ENCODE measurements at places on chromosomes 1 and 21. TPM values are rescaled to one million over a fixed set of nuclear protein-coding genes. Genes with fewer than 3 reads are reported as not detected.

Gene PPFIA4
- total RNA-seq = 21.4 TPM

DNA sequence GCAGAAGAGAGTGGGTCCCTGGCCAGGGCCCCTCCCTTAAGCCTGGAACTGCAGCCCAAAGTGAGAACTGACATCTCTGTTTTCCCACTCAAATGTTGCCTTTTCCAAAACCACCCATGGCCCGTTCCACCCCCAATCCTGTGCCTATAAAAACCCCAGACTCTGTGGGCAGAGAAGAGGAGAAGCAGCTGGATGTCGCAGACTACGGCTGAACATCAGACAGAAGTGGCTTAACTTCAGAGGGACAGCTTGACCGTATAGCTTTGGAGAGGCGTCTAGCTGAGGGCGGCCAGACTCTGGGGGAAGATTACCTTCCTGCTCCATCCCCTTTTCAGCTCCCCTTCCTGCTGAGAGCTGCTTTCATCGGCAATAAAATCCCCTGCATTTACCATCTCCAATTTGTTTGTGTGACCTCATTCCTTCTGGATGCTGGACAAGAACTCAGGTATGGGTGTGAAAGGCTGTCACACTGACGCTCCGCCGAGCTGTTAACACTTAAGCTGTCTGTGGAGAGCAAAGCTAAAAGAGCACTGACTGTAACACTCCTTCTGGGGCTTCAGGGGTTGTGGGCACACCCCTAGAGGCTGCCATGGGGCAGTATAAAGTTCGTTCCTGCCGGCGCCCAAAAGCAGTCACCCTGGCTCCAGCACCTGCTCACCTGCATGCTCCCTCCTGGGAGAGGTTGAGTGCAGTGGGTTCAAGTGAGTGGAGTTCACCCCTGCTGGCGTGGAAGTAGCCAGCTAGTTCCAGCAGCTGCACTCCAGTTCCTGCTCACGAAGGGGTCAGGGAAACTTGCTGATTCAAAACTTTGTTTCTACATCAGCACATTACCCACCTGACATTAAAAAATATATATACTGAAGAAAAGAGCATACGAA lies 19.6 kb upstream of the ERO1B start:
- no peak for DNase-seq

GRCh38 chr1:11790101-11790879 lies 15.5 kb downstream of the MTHFR start:
- no peak for DNase-seq

DNA sequence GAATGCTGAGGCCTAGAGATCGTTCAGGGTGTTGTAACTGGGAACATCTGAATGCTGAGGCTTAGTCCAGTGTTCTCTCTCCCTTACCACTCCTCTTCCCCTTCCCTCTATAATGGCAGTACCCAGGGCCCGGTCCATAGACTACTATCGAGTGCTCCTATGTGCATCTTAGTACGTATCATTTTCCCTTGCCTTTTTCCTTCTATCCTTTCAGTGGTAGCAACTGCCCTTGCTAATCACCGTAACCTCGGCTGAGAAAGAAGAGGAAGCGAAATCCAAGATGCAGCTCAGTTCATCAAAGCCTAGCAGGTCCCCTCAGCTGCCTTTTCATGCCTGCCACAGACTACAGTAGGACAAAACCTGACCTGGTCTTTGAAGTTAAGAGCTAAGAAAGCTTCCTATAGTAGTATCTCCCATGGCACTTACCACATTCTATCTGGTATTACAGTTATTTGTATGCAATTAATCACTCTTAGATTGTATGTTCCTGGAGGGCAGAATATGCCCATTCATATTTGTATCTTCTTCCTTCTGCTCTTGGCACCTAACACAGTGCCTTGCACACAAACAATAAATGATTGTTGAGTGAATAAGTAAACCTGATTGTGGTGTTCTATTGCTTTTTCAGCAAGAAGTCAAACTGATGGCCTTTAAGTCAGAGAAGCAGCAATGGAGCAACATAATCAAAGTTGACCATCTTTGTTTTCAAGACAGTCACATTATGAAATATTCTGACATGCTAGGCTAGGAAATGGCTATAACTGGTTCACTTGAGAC lies 22.4 kb downstream of the CNIH4 start:
- DNase-seq = no peak

- peak; percentile 57 for DNase-seq
These were observed 359 bp downstream of the LRRC3 start for GRCh38 chr21:44455524-44456213.

Measured in activated CD4-positive, alpha-beta memory T cell treated with anti-CD3 and anti-CD28 coated beads for 36 hours (primary cell).